Fibroblast of gingiva (primary cell): ENCODE measurements at places on chromosomes 2 and 18.
A peak's percentile ranks its signal among the peaks of the same experiment; 100 is the strongest.

DNA sequence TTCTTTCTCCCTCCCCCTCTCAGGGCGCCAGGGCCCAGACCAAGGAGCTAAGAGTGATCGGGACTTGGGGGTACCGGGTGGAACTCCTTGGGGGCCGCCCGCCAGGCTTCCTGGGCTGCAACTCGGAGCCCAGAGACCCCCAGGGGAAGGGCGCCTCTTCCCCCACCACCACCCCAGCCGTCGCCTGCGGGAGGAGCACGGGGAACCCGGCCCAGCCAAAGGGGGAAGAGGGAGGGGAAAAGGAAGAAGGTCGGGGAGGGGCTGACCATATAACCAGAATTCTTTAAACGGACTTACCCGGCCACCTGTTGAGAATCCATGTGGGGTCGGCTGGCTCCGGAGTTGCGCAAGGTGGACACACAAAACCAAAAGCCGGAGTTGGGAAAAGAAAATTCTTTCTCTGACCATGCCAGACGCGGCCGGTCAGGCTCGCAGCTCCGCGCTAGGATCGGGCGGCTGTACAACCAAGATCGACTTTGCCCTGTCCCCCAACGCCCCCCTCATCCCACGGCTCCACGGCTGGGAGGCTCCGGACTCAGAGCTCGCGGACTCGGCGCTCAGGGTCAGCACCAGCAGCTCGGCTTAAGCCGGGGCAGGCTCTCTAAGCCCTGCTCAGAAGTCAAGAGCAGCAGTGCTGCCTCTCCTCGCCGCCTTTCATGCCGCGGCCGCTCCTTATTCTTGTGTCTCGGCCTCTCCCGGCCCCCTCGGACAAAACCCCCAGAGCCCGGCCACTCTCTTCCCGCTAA is 6.3 kb upstream of the SIX3 start:
- peak; percentile 13 for DNase-seq

DNA sequence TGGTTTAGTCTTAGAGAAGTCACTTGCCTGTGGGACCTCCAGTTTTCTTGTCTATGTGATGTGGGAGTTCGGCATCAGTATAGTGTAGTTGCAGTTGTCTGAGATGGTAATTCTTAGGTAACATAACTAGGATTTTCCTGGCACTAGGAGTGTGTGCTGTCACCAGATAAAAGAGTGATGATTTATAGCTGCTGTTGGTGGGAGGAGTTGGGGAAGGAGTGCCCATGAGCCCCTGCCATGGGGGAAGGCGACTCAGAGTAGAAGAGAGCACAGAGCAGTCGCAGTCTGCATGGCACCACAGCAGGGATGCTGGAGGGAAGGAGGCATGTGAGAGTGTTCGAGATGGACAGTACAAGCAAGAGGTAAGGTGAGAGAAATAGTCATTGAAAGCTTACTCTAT is 38.7 kb downstream of the ATP9B start:
- DNase-seq = no peak

GRCh38 chr2:46142546-46143428 is 154.4 kb upstream of the EPAS1 start:
- no peak for DNase-seq

DNA sequence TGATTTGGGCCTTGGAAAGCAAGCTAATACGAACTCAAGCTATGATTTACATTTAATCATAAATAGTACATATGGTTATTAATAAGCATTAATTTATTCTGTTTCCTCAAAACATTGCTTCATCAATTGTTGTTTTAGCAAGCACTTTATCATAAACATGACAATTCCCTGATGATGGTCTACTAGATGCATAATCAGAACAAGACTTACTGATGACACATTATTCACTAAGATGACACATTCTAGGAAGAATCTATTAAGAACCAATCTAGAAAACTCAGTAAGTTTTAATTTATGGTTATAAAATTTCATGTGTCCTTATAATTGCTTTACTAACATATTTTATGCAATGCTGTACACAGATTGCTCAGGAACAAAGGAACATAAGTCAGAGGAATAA is 815.2 kb downstream of the ERBB4 start:
- no peak for DNase-seq

DNA sequence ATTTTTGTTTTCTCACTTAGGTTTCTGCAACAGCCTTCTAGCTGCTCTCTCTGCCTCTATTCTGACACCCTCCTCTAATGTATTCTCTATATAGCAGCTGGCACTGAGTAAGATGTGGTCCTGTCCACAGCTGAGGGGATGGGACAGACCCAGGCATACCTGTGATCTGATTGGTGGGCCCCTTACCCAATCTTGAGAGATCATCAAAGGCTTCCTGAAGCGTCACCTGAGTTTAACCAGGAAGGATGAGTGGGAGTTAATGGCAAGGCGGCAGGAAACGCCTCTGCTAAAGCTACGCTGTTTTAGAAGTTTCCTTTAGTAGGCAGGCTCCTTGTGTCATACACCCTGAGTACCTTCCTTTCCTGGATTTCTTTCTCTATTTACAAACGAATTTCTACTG is 5.7 kb upstream of the TET3 start:
- DNase-seq = no peak

DNA sequence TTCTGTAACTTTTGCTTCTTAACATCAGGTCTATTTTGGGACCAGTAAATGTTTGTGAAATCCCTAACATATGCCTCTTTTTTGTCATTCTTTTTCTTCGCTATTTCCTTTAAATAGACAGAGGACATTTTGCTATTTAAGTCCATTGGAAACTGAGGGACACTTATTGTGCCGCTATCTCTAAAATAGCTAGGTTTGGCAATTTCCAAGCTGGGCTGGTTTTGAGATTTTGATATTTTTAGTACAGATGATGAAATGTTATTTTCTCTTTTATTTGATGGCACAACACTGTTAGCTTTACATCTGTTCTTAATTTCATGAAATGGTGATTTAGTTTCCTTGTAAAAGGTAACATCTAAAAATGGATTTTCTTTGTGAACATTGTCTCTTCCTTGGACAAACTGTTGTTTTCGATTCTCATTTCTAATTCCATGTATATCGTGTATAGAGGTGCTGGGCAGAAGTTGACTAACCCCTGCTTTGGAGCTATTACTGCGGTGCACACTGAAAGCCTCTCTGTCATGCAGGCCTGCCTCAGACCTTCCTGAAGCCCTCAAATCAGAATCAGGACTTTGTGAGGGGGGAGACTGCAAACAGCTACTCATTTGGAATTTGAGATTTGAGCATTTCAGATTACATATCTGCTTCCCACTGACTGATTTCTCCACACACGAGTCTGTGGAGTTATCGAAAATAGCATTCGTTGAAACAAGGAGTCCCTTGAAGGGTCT is 594 bp downstream of the RAD51AP2 start:
- DNase-seq = no peak

DNA sequence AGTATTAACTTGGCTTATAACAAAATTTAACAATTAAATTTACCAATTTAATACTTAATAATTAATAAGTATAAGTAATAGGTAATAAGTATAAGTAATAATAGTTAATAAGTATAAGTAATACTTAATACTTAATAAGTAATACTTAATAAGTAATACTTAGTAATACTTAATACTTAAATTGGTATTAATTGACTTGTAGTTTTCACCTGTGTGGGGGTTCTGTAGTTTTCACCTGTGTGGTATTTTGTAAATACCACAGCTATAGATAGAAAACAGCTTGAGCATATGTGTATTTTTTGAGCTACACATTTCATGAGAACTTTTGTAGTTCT is 55.4 kb downstream of the MAPRE2 start:
- no peak for DNase-seq

- no peak for DNase-seq
Measured at GRCh38 chr2:96538487-96539214, 2.1 kb downstream of the ARID5A start.

GRCh38 chr18:34591920-34592444 is 118.1 kb upstream of the DTNA start:
- DNase-seq = no peak

DNA sequence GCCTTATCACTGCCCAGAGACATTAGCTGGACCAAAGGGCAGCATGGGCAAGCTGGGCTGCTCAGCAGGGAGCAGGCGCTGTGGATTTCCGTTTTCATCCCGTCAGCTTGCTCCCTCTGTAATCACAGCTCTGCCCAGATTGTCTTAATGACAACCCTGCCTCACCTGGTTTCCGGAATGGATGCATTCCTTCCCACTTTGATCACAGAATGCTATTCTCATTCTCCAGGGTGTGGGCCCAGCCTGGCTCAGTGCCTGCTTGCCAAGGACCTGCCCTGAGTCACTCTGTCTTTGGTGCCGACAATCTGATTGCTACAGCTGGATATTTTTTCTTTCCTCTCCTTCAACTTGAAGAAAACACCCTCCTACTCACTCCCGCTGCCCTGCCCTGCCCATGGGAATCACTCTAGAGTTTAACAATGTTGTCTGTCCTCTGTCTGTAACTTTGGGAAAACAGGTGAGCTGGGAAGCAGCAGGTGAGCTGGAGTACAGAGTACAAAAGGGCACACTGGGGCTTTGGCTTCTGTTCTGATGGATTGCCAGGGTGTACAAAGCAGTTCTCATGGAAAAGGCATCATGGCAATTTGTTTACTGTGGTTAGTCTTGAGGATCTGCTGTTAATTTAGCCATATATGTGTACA is 27.2 kb upstream of the FAM136A start:
- DNase-seq = no peak

GRCh38 chr2:219670386-219670785 is 43.0 kb downstream of the SLC4A3 start:
- no peak for DNase-seq

DNA sequence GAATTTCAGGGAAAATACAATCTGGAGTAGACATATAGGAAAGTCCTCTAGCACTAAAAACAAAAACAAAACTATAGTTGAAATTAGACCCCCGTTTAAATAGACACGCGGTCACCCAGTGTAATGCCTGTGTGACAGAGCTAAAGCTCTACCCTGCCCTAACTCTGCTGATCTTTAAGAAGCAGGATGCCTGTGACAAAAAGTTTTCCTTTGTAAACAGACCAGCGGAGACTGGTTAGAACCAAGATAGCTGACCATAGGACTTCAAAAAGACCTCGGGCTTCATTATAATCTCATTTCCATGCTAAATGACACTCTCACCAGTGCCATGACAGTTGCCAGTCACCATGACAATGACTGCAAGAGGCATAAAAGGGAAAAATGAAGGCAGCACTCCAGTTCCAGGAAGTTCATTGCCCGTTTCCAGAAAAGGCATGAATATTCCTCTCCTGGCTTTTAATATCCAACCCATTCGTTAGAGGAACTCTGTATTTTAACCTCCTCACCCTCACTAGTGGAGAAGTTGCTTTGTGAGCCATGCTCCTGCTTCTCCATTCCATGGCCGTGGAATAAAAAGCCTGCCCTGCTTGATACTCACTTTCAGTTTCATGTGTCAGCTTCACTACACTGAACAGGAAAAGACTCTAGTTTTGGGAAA is 157.2 kb upstream of the COPS8 start:
- DNase-seq = no peak

- DNase-seq = peak; percentile 75
Measured at GRCh38 chr2:12168791-12169388, 422.5 kb downstream of the LPIN1 start.

DNA sequence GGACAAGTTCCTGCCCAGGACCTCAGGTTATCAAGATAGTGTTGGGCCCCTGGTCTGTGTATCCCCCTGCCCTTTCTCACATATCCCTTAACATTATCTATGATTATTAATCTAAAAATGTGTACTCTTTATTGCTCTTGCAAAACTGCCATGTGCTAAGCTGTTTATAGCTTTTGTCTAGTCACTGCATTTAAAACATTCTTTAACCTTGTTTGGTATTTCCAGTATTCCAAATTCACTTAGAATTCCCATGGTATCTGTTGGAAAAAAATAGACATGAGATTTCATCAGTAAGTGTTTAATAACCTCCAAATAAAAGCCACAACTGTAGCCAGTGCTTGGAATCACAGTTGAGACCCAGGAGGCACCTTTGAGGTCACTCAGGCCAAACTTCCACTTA is 16.2 kb upstream of the GLS start:
- peak; percentile 69 for DNase-seq

DNA sequence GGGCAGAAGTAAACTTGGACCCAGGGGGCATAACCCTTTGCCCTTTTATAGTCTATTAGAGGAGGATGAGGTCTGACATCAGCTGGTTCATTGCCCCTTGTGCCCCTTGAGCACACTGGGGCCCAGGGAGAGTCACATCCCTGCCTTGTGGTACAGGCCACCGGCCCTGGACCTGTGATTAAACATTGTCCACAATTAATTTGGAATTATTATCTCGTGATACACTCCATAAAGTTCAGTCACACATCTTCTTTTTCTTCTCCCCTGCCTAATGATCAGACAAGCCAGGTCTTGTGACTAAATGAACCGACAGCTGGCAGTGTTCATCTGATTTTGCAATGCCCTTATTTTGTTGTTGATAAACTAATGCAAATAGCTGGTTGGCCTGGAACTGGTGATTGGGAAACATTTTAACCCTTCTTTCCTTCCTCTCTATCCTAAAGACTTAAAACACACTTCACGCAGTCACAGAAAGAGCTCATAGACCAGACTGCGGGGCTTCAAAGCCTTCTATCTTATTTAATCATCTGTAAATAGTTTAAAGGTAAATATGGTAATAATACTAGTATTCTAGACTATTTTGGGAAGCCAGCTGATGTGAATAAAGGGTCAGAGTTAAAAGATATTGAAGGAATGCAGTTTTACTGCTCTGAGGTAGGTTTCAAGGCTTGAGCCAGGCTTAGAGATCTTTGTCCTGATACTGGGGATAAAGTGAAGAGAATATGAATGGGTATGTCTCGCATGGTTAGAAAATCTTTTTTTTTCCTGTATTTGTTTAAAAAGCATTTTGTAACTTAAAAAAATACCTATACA is 13.4 kb downstream of the IL1R1 start:
- peak; percentile 91 for DNase-seq

GRCh38 chr18:51194604-51195003 is 2.9 kb downstream of the MEX3C start:
- no peak for DNase-seq

- DNase-seq = no peak
Measured at GRCh38 chr2:186159101-186159500, 327.0 kb upstream of the ZC3H15 start.

GRCh38 chr2:55862246-55862645 is 61.3 kb downstream of the EFEMP1 start:
- peak; percentile 99 for DNase-seq

DNA sequence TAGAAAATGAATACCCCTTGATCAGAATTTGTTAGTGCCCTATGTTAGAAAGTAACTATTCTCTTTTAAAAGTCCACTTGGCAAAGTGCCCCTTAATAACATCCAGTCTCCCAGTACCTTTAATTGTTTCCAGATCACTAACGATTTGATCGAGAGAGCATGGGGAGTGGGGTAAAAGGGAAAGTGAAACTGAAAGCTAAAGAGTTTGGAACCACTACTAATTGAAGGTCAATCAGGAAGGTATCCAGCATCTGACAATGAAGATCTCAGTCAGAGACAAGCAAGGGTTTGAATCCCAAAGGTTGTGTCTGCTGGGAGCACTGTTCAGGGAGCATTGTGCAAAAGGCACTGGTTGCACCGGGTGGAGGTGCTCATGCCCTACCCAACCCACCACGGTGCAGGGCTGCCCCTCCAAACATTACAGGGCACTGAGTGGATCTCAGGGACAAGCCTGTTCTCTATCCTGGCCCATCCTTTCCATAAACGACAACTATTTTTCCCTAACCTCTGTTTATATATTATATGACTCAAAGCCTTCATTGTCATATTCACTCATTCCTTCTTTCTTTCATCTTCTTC is 14.6 kb upstream of the RIT2 start:
- peak; percentile 8 for DNase-seq
